ENCODE measurements at places on chromosomes 6 and 20.

- DNase-seq = no peak
Observed at GRCh38 chr6:52336919-52337561, 24.9 kb upstream of the PAQR8 start.

- DNase-seq = no peak
Observed at GRCh38 chr6:41858703-41859102, 36.5 kb downstream of the USP49 start.

- no peak for DNase-seq
Observed at GRCh38 chr20:59466107-59466815, 138.1 kb upstream of the PHACTR3 start.

DNA sequence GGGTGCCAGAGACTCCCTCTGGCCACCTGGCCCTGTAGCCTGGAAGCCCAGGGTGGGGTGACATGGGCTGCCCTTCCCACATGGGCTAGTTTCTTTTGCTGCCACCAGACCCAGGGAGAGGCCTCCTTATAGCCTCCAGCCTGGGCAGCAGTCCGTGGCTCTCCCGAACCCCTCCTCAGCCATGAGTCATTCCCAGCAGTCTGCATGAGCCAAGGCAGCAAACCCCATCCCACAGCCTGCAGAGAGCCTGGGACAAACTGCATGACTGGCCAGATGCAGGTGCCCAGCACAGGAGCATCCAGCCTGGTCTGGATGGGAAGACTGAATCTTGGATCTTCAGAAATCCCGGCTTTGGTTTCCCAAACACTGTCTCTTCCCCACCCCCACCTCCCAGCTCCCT is 75.7 kb downstream of the MRPL14 start:
- no peak for DNase-seq

- no peak for DNase-seq
Observed at GRCh38 chr20:23228912-23229311, 121.7 kb upstream of the NXT1 start.

DNA sequence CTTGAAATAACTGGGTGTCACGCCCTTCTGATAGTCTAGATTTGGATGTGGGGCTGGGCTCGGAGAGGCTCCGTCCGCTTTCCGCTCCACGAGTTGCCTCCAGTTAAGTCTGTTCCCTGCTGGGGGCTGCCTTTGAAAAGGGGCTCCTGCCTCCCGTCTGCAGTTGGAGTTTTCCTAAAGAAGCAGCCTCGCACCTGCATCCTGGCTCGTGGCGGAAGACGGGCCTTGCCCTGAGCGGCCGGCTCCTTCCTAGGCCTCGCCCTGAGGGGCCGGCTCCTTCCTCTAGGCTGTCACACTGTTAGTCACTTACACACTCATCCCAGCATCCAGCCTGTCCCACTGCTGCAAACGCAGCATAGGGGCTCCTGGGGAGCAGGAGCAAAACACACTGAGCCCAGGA is 74.4 kb downstream of the SMOC2 start:
- DNase-seq = no peak

GRCh38 chr20:25256226-25256859 is 8.5 kb downstream of the PYGB start:
- no peak for DNase-seq

DNA sequence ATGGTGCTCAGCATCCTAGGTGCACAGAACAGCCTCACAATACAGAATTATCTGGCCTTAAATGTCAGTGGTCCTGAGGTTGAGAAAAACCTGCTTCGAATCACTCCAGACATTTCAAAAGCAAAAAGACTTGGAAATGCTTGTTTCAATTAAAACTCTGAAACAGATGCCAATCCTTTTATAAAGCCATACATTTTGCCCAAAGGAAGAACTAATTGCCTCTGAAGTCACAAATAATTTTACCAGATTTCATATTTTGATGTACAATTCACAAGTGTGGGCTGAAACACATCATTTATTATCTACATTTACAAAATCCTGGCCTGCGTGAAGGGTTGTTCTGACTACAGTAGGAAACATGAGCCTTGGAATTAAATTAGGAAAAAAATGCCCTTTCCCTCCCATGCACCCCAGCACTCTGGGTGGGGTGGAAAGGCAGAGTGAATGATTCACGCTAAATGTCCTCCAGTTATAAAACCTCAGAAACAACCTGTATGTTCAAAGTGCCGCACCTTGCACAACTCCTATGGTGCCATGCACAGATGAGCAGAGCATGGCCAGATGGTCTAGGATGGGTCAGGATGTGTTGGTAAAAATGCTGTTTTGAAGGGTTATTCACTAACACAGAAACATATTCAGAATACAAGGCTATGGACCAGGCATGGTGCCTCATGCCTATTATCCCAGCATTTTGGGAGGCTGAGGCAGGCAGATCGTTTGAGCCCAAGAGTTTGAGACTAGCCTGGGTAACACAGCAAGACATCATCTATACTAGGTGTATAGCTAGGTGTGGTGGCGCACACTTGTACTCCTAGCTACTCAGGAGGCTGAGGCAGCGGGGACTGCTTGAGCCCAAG is 87.0 kb downstream of the ZMYND8 start:
- DNase-seq = no peak

DNA sequence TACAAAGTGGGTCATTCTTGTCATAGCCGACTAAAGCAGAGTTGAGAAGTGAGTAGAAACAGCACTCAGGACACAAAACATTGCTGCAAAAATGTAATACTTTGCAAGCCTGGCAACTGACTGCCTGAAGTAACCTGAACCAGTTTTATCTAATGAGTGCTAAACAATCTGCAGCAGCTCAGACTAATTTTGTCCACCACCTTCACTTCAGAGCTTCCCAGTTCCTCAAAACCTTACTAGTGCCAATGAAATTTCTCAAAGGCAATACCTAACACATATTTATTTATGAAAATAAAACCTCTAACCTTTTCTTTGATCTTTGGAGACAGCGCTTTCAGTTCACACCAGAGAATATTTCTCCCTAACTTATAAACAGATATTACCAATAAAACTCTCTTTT is 56.7 kb upstream of the FKBP1C start:
- no peak for DNase-seq

GRCh38 chr6:49118478-49118877 is 344.6 kb downstream of the MMUT start:
- DNase-seq = no peak

DNA sequence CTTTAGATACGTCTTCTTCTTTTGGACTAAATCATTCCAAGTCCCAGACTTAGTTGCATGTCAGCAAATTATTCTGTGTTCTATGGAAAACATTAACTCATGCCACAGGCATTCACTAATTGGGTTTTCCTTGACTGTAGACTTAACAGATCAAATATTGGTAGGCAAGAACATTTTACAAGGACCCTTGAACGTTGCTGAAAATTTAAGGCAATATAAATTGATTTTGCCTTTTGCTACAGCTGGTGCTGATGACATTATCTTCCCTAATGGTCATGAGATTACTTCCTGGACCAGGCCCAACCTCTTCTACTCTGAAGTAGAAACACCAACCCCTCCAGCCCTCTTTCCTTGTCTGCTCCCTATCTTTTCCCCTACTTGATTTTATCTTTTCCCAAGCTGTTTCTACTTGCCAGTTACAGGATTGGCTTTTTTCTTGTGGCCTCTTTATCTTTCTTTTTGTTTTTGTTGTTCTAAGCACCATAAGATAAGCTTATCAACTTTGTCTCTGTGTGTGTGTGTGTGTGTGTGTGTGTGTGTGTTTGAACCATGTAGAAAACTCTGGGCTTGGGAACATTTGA is 514.0 kb upstream of the SOX4 start:
- DNase-seq = no peak

GRCh38 chr6:106974336-106974998 is at the start of gene CD24:
CD24 (minus strand) TSS chr6:106974729; CDS start chr6:106974646, 83 bp downstream.
- peak; percentile 56 for DNase-seq

GRCh38 chr6:169064194-169064593 is 189.5 kb downstream of the THBS2 start:
- DNase-seq = no peak

DNA sequence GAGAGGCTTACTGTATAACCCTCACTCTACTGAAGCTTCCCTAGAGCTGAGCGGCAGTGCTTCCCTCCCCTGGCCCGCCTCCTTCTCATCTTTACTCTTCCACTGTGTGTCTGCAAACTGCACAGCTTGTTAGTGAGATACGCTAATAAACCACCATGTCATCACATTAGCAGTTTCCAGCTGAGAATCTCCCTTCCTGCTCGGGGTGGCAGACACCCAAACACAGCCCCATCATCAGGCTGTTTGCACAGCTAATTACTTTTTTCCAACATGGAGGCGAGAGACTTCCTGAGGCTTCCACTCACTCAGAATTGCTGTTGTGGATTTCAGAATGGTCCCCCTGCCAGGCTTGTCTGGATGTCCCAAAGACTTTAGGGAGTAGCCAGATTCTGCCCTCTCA is 444.9 kb upstream of the SULF2 start:
- no peak for DNase-seq

- DNase-seq = no peak
Observed at GRCh38 chr6:87840324-87840723, 138.3 kb upstream of the AKIRIN2 start.
